A549 (cell line): ENCODE measurements at places on chromosomes 7 and 10.

DNA sequence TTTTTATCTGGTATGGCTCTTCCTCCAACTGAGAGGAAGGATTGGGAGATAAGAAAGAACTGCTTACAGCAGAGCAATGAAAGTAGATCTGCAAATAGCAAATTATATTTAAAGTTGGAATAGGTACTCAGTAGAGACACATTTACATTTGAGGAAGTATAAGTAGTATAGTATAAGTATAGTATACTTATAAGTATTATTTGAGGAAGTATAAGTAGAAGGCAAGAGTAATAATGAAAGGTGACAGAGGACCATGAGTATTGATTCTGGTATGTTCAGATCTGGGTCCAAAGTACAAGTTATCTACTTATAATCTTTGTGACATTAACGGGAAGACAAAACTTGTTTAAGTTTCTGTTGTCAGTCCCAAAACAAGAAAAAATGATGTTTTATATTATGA is 527.6 kb upstream of the SORCS1 start:
- DNase-seq, result no peak

GRCh38 chr10:12091421-12091820 is 22.7 kb downstream of the DHTKD1 start:
- DNase-seq, result no peak

- DNase-seq, result no peak
These were observed 82.4 kb upstream of the NME8 start for GRCh38 chr7:37765872-37766525.

DNA sequence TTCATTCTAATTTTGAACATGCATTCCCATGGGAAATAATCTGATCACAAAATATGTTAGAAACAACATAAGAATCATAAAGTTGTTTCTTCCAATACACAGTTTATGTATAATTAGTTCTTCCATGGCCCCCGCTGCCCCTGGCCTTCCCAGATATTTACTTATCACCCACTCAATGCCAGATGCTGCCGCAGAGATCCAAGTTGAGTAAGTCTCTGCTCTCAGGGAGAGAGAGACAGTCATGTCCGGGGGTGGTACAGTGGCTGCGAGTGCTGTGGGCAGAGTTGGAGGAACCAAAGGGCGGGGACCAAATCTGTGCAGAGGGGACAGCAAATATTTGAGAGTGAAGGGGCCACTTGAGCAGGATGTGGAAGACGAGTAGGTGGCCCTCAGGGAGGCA is 37.1 kb downstream of the COL26A1 start:
- DNase-seq, result no peak

- DNase-seq, result no peak
These were observed 31.6 kb downstream of the RHEB start for GRCh38 chr7:151488096-151488495.

- DNase-seq, result no peak
These were observed 7.3 kb upstream of the PTER start for GRCh38 chr10:16429539-16429938.

DNA sequence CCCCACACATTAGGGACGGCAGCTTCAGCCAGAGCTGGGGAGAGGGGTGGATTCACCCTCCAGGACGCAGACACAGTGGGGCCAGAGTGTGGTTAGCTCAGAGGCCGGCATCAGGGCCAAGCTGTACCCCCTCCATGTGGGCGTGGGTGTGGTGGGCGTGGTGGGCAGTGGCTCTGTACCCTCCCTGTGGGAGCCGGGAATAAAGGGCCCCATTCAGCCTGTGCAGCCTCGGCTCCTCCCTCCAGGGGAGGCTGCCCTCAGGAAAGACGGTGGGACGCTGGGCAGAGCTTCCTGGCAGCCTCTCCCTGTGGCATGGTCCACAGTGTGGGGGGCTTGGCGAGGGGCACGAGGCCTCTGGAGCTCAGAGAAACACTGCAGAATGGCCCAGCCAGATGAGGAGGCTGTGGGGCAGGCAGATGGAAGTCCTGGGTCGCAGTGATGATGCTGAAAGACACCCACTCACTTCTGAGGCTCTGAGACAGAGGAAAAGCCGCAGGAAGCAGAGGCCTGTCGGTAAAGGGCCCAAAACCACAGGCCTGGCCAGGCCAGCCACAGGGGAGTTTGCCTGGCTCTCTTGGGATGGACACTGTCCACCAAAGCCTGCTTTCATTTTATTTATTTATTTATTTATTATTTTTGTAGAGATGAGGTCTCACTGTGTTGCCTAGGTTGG is 108.0 kb downstream of the SH3PXD2A start:
- DNase-seq, result no peak

DNA sequence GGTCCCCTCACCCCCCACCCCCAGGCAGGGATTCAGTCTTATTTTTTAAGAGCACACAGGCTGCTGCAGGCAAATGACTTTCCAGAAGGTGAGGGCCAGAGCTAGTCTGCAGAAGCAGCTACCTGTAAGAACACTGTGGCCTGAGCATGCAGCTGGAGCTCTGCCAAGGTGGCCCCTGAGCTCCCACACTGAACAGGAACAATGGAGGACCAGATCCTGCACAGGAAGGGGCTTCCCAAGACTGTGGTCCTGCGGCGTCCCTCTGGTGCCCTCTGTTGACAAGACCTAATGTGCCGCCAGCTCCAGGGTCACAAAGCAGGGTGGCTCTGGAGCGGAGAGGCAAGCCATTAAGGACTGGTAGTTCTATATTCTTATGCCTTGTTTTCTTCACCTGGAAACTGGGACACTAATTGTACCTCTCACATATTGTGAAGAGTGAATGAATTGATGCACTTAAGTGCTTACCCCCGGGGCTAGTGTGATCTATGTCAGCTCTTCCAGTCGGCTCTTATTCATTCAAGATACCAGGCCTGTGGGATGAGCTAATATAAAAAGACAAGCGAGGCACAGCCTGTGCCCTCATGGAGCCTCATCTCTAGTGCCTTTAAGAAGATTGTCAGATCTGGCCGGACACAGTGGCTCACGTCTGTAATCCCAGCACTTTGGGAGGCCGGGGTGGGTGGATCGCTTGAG is 8.0 kb upstream of the BEND7 start:
- DNase-seq, result peak; percentile 70

DNA sequence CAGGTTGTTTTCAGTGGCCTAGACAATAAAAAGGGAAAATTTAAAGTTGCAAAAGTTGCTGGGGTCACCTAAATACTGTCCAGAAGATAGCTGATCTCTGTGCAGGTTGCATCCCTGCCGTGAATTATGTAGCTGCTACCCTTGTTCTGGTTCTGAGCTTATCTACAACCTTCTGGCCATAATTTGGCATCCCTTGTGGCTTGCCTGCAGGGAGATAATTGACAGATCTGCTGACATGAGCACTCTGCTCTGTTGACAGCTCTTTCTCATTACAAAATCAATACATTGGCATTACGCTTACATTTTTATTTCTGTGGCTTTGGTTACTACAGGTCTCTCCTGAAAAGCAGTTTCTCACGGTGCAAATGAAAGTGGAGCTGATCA is 29.3 kb upstream of the HECTD2 start:
- no peak for DNase-seq

DNA sequence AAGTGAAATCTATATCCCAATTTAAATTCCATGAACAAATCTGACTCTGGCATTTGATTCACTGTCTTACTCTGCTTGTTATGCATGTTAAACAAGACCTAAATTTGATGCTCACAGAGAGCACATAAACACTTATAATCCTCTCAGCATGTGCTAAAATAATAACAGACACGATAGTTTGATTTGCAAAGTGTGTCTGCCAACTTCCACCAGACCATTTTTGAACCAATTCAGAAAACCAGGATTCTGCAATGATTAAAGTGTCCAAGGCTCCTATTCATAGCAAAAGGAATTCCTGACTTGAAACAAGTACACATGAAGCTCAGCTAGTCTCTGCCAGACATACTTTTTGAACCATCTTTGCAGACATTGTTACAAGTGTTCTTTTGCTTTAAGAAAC is 11.2 kb downstream of the RBM20 start:
- DNase-seq, result no peak

- no peak for DNase-seq
These were observed 86.6 kb downstream of the ITGB8 start for GRCh38 chr7:20417260-20417659.

GRCh38 chr10:5478694-5479305 is 20.6 kb downstream of the CALML5 start:
- DNase-seq, result no peak
